Right renal pelvis (tissue), 4 donors: ENCODE measurements at places on chromosomes 3 and 15. TPM values are rescaled to one million over a fixed set of nuclear protein-coding genes. Genes with fewer than 3 reads are reported as not detected.

DNA sequence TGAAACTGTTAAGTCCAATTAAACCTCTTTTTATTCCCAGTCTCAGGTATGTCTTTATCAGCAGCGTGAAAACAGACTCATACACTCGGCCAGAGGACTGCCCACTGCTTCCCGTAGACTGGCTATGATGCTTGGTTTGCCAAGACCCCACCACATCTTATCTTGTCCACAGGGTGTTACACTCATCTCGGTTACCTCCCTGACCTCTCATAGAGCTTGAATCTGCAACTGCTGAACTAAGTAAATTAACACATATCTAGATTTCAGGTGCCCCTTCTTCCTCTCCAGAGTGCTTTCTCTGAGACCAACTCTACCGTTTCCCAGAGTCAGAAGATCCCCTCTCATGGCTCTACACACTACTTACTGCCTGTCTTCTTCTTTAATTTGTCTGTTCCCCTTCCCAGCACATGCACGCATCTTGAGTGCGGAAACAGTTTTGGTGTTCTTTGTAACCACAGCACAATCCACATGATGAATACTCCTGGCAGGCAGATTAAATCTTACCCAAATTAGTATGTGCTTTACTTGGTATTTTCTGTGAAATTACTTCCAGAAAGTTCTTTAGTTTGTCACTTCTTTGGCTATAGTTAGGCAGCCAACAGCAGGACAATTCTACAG, 49.7 kb downstream of the CD200 start:
- DNase-seq: no peak

- no peak for DNase-seq
Measured at GRCh38 chr3:76310089-76310488, 524.7 kb upstream of the ZNF717 start.

DNA sequence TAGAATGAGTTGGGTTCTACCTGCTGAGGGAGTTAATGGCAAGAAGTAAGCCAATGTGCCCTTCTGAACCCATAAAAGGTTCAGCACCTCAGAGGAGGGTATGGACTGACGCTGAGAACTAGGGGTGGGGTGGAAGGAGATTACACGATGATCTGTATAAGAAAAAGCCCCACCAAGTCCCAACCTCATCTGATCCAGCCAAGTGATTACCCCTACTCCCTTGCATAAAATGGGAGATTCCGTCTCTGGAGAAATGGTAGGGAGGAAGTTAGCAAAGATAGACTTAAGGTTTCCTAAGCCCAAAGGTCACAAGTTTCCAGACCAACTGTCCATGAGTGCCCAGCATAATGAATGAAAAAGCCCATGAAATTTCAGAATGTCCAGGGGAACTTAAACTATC, 7.1 kb upstream of the DVL3 start:
- DNase-seq: no peak

The ZPLD1 gene
- polyA plus RNA-seq: 0.50 TPM

The PARP15 gene
- 0.31 TPM for polyA plus RNA-seq

The SRGAP3 gene
- polyA plus RNA-seq: 17.0 TPM

The DUOXA2 gene
- not detected for polyA plus RNA-seq
